ENCODE measurements at places on chromosomes 3 and 15.

- DNase-seq = no peak
These were observed 176.4 kb downstream of the NFKBIZ start for GRCh38 chr3:102025606-102026270.

- no peak for DNase-seq
These were observed 88.8 kb upstream of the TBL1XR1 start for GRCh38 chr3:177286034-177286433.

GRCh38 chr15:45583731-45584639 lies 3.2 kb upstream of the BLOC1S6 start:
- no peak for DNase-seq

GRCh38 chr15:61780278-61780980 lies 279.8 kb downstream of the VPS13C start:
- DNase-seq = no peak

DNA sequence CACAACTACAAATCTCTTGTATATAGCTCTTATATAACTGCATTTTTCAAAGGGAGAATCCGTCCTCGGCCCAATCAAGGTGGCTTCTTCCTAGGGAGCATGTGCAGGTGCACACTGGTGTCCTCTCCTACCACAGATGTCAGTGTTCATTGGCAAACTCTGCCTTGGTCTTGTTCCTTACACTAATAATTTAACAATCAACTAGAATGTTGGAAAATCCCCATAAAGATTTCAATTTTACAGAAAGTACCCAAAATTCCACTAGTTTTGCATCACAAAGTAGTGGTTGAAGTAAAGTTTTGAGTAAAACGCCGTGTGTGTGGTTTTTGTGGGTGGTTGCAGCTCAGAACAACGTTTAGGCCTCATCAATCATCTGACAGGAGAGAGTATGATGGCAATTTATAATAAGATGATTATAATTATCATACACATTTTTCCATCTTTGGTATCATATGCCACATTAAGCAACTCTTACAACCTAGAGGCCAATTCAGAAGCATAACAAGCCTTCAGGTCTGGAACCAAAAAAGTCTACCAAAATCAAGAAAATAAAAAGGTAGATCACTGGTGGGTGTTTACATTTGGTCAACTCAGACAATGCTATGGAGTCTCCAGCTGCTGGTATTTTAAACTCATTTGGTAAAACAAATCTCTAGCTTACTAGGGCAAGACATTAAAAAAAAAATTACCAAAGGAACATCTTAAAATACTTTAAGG lies 128.9 kb upstream of the BHLHE40 start:
- DNase-seq = no peak

DNA sequence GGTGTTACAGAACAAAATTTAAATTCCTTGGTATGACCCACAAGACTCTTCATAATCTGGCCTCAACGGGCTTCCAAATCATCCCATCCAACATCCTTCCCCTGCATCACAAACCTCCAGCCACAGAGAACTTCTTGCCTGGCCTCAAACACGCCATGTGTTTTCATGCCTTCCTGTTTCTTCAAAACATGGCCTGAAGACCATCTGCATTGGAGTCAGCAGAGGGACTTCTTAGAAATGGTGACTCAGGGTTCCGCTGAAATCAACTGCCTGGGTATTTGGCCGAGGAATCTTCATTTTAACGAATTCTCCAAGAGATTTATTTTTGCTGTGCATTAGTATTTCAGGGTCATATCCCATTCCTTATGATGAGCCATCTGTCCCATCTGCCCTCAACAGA lies 138.1 kb upstream of the RAP2B start:
- no peak for DNase-seq

DNA sequence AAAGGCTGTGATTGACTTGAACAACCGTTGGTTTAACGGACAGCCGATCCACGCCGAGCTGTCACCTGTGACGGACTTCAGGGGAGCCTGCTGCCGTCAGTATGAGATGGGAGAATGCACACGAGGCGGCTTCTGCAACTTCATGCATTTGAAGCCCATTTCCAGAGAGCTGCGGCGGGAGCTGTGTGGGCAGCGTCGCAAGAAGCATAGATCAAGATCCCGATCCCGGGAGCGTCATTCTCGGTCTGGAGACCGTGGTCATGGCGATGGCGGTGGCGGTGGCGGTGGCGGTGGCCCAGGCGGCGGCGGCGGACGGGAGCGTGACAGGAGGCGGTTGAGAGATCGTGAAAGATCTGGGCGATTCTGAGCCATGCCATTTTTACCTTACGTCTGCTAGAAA lies 7.8 kb upstream of the NANOGP8 start:
- no peak for DNase-seq

DNA sequence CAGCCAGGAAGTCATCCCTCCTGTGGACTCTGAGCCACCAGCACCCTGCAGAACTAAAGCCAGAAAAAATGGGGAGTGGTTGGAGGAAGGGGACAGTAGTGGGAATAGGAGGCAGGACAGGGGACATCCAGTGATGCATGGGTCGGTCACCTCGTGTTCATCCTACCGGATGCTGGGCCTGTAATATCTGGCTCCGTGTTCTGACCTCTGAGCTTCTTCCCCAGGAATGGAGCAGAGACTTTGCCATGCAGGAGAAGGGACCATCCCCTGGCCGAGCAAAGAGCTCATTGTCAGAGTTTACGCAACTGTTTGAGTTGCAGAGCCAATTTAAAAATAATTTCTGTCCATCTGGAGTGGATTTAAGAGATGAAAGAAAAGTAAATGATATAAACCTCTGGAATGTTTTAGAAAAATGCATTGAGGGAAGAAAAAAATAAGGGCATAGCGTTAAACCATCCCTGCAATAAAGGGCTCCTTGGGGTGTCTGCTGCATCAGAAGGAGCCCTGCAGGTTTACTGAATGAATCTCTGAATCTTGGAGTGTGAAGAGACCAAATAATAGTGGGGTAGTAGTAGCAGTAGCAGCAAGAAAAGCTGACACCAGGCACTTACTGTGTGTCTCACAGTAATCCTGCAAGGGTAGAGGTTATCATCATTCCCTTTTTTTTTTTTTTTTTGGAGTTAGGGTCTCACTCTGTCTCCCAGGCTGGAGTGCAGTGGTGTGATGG lies 70.9 kb downstream of the AAGAB start:
- no peak for DNase-seq

GRCh38 chr15:90664650-90665287 lies 52.4 kb upstream of the BLM start:
- DNase-seq = no peak

- DNase-seq = no peak
These were observed 231.2 kb upstream of the ADAMTS9 start for GRCh38 chr3:64918989-64919388.

DNA sequence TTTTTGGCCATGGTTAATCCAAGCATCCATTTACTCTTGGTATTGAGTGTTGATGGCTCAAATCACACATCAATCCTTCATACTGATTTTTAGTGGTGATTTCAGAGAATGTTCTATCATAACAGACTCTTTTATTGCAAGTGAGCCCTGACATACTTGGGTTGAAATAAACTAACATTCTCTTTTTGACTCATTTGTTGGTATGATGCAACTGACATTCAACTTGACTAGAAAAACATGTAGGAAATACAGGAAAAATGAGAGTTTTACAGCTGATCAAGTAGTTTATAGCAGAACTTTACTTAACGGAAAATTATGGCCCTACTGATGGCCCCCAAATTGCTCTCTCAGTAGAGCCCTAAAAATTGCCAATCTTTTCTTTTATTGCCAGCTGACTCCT lies 173.9 kb upstream of the CD96 start:
- DNase-seq = no peak

GRCh38 chr3:44184319-44184953 lies 57.2 kb upstream of the TOPAZ1 start:
- DNase-seq = no peak

DNA sequence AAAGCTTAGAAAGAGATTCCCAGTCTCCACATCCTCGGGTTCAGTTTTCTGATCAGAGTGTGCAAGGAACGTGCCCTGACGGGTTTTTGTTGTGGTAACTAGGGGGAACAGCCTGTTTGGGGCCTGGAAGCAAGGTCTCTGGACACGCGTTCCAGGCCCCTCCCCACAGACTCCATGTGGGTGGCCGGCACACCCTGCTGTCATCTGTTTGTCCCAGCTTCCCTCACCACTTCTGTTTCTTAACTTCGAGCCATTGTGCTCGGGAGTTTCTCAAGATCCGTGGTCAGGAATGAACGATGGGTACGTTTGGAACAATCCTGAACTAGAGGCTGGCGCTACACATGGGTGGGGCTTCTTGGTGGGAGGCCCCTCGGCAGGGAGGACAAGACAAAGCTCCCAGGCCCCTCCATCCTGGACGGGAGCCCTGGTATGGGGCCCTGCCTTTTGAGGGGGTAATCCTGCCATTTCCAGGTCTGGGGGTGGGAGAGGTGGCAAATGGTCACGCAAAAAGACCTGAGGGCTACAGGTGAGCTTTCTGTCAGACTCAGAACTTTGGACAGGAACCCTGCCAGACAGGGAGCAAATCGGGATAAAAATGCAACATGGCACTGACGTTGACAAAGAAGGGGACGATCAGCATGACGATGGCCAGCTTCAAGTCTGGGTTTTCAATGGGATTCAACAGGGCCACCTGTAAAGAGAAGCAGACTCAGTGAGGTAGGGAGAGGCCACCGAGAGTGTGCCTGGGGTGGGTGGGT lies 8.5 kb upstream of the MUSTN1 start:
- DNase-seq = no peak

DNA sequence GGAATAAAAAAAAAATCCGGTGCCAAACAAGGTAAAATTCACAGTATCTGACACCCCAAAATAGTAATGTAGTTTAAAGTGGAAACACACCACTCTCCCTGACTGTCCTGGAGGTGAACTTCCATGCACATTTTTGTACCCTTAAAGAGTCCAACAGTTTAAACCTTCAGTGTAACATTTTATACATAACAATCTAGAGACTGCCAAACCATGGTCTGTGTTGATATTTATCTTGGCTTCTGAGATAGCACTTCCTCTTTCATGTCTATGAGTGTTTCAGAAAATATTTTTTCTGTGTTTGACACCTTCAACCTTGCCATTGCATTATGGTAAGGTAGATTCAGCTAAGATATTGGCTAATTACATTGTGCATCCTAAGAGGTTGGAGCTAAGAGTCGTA lies 13.9 kb downstream of the TMEM45A start:
- DNase-seq = no peak

DNA sequence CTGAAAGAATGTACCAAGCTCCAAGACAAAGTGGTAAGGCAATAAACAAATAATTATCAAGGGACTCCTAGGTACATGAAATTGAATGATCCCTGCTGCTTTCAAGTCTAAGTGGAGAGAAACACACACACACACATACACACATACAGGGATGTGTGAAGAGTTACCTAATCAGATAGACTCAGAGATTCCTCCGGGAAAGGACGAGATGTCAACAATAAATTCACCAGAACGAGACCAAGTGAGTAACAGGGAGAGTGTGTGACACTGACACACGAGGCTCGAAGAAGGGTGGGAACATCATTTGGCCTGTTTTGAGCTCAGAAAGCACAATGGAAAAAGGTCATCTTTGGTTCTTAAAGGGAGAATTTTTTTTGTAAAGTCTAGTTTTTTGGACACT lies 13.4 kb downstream of the LRIG1 start:
- no peak for DNase-seq

DNA sequence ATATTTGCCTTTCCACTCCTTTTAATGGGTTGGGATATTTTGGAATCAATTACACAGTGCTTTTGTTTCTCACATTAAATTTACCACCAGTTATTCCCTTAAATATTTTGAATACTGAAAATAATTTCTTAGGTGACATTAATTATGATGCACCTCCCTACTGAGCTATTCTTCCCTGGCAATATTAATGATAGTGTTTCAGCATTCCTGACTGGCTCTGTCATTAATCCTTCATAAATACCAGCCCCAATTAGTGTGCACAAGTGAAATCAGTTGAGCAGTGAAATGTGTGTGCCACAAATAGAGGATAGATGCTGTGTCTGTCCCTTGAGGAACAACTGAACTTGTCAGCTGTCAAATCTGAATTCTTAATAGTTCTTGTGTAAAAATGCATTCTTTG lies 304.0 kb downstream of the CACNA2D3 start:
- no peak for DNase-seq

- DNase-seq = no peak
These were observed 8.7 kb downstream of the ZDHHC19 start for GRCh38 chr3:196202516-196202970.

- no peak for DNase-seq
These were observed 19.6 kb downstream of the PLXNA1 start for GRCh38 chr3:127002195-127003174.

- no peak for DNase-seq
These were observed 23.0 kb downstream of the TKT start for GRCh38 chr3:53232641-53233377.

DNA sequence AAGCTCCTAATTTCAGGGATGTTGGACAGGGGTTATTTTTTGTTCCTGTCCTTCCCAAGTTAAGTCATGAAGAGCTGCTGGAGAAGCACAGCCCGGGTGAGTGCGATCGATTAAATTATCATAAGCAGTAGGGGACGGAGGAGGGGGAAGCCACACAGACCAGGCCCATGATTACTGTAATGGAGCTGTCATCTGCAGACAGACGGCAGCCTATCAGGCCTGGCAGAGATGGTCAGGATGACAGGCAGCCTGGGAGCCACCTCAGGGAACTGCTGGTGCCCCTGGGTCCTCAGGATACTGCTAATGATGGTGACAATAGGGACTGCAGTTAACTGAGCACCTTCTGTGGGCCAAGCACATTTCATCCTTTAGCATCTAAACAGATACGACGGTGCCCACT lies 147.7 kb downstream of the RAB11A start:
- no peak for DNase-seq

DNA sequence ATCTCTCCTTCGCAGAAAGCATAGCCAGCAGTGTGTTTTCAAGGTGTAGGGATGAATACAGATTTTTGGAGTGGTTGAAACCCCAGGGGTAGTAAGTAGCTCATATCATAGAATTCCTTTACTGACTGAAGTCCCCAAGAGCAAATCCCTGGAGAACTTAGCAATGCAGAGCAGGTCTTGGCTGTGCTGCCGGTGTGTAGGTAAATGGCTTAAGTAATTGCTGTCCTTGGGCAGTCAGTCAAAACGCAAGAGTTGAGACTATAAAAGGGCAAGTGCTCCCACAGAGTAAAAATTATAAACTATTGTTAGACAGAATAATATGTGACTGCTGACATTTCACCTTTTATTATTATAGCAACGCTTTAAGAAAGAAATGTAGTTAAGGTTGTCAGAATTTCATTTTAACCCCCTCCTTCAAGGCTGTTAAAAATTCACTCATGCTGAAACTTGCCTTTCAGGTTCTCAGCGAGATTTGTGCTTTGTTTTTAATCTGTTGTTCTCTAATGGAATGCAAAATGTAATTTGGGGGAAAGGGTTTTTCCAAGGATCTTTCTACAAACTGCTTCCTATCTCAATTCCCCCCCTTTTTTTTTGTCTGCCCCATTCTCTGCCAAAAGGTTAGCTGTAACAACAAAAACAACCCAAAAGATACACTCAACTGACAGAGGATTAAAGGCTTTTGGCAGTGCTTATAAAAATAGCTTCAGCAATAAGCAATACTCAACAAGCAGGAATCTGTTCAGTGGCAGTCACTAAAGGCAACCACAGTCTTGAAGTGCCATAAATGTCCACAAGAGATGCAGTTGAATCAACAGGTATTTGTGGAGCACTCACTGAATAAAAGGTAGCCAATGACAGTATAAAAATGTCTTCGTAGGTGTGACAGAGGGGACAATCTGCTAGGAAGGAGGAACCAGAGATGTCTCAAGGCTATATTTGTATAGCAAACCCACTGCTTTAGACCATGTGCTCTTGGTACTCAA lies 105.3 kb downstream of the THRB start:
- no peak for DNase-seq

GRCh38 chr3:177089110-177089509 lies 108.2 kb downstream of the TBL1XR1 start:
- DNase-seq = no peak

GRCh38 chr15:71443538-71443937 lies 328.3 kb downstream of the THSD4 start:
- DNase-seq = no peak

All from activated T-helper 1 cell treated with Interleukin-2 at 50 U/mL for 16 hours (primary cell).